ENCODE measurements at places on chromosomes 2 and 18.

GRCh38 chr2:181859123-181859522 is 32.4 kb upstream of the ITPRID2 start:
- no peak for DNase-seq

GRCh38 chr2:128547667-128548066 is 229.0 kb upstream of the HS6ST1 start:
- no peak for DNase-seq

DNA sequence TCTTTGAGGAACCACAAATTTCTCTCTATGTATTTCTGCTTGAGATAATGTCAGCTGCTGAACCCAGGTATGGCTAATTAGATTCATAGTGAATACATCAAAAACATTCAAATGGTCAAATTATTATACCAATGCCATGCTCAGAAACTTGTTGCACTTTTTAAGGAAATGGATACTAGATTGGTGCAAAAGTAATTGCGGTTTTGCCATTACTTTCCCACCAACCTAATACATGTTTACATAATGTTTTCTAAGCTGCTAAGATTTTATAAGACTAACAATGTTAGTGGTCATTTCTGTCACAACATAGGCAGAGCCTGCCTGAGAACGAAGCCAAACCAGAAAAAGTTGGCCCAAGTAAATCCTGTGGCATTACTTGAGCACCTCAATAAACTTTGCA is 568.2 kb upstream of the LRATD1 start:
- no peak for DNase-seq

- no peak for DNase-seq
Observed at GRCh38 chr2:64300066-64300465, 153.9 kb upstream of the LGALSL start.

All from Karpas-422 (cell line).